Hippocampal formation (tissue), 2 donors: ENCODE measurements at places on chromosomes 1 and 21.

DNA sequence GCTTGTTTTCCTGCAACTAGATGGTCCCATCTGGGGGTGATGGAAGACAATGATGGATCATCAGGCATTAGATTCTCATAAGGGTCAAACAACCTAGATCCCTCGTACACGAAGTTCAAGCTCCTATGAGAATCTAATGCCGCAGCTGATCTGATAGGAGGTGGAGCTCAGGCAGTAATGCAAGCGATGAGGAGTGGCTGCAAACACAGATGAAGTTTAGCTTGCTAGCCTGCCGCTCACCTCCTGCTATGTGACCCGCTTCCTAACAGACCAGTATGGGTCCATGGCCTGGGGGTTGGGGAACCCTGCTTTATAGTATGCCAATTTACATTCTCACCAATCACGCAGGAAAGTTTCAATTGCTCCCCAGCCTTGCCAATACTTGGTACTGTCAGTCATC is 37.5 kb downstream of the TLR5 start:
- DNase-seq: no peak

GRCh38 chr1:213083112-213083445 is 32.0 kb downstream of the RPS6KC1 start:
- no peak for DNase-seq

DNA sequence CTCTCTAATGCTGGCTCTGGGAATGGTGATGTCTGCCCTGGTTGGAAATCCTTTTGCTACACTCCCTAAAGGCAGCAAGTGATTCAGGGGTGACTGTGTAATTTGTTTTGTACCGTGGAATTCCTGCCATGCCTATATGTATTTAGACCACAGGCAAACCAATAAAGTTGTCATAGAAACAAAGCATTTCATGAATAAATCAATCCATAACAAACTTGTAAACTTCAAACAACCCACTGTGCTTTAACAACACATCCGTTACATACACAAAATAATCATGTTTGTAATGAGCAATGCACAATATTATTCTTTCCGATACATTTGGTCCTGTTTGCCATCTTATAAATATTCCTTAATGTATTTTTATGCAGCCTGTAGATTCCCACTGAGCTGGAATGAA is 330.3 kb upstream of the SNX7 start:
- no peak for DNase-seq

GRCh38 chr21:41866274-41866809 is 12.8 kb downstream of the PRDM15 start:
- no peak for DNase-seq

- DNase-seq: no peak
Measured at GRCh38 chr1:27539901-27540861, 50.2 kb upstream of the WASF2 start.

GRCh38 chr21:41798326-41798725 is 31.5 kb upstream of the RIPK4 start:
- no peak for DNase-seq

DNA sequence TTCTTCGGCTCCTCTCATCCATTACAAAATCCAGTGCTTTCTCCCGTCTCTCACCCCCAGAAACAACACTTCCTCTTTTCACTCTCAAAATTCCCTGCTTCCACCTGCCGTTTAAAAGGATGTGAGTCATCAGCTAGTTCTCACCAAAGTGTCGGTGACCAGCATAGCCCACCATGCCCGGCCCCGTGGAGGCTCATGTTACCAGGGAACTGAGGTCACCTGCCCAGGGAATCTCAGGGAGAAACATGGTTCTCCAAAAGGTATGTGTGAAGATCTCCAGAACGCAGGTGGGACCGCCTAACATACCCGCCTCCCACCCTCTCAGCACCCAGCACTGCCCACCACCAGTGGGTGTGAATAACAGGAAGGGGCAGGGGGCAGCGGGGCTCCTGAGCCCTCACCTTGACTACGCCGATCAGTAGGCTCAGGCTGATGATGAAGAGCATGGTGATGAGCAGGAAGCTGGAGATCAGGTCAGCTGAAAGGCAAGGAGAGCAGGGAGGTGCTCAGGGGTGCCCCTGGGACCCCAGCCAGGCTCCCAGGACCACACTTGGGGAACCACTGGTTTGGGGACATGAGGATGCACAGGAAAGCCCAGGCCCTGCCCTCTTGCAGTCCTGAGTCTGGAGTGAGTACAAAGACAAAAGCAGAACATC is 16.2 kb downstream of the LAPTM5 start:
- no peak for DNase-seq

DNA sequence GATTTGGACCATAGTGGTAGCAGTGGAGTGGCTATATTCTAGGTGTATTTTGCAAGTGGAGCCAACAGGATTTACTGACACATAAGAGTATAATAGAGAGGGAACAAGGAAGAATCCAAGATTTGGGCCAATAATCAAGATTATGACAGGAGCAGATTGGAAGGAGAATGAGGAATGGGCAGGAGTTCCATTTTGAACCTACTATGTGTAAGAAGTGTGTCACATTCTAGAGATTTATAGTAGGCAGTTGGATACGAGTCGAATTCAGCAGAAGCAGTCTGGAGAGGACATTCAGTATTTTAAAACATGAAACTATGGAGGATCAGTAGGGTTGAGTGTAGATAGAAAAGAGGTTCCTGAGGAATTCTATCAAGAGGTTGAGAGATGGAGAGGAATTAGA is 21.7 kb downstream of the INKA2 start:
- no peak for DNase-seq

DNA sequence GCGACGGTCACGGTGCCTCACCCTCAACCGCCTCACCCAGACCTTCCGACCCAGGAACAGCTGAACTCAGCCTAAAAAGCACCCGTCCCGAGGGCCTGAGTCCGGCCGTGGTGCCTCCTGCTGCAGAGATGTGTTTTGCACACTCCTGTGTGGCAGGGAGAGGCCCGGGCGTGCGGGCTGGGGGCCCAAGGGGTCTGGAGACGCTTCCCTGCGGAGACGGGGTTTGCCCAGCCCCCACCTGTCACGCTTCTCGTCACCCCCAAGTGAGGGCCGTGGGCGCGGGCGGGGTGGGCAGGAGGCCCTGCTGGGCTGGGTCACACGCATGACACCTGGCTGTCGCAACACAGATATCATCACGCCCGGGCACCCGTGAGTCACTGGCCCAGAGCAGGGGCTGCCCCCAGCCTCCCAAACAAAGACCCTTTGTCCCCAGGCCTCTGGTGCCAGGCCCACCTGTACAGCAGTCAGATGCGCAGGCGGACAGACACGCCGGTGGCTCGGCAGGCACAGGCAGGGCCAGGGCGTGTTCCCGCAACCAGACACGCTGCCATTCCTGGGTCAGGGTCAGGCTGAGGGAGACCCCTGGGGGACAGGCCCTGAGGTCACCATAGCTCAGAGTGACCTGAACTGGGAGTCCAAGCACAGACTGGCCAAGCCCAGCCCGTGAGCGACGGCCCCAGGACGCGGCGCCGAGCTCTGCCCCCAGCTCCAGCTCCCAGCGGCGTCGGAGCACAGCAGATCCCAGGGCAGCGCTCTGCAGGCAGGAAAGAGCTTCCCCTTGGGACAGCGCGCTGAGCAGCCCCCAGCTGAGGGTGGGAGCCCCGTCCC is 6.1 kb downstream of the B3GALT6 start:
- DNase-seq: no peak

DNA sequence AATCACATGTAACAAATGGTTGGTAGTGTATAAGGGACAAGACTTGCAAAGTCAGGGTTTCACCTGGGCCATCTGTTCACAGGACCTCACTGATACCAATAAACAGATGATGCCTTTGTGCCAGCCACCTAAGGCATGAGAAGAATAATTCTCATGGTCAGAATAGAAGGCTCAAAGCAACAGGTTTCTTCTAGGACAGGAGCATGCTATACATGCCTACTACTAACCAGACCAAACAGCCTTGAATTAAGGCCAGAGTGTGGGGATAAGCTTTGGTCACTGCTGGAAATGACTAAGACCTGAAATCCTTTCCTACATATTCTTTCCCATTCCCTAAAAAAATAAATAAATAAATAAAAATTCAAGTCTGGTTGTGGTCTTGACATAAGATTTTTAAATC is 17.5 kb downstream of the PSMB2 start:
- DNase-seq: no peak

DNA sequence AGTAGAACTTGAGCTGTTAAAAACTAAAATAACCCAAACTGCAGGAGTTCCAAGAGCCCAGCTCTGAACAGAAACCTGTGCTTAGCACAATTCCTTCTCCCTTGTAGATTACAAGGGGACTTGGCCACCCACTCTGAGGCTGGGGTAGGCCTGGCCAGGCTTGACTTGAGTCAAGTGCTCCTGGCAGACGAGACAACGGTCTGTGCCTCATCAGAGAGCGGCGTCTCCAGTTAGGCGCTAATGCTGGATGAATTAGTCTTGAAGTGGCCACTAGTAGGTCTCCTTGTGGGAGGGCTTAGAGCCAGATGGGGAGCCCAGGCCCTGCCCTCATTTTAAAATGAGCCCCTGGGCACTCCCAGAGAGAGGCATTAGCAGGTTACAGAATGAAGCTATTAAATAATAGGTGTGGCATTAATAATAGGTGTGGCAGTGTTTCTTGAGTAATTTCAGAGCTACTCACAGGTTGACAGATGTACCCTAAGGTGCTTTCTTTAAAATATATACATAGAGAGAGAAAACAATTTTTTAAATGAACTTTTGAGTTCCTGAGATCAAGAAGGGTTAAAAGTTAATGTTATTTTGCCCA is 1.1 kb downstream of the EEIG2 start:
- DNase-seq: no peak

GRCh38 chr1:42935971-42936308 is 22.7 kb downstream of the SLC2A1 start:
- DNase-seq: no peak

- no peak for DNase-seq
Measured at GRCh38 chr1:167430134-167430848, 88.0 kb downstream of the CD247 start.

DNA sequence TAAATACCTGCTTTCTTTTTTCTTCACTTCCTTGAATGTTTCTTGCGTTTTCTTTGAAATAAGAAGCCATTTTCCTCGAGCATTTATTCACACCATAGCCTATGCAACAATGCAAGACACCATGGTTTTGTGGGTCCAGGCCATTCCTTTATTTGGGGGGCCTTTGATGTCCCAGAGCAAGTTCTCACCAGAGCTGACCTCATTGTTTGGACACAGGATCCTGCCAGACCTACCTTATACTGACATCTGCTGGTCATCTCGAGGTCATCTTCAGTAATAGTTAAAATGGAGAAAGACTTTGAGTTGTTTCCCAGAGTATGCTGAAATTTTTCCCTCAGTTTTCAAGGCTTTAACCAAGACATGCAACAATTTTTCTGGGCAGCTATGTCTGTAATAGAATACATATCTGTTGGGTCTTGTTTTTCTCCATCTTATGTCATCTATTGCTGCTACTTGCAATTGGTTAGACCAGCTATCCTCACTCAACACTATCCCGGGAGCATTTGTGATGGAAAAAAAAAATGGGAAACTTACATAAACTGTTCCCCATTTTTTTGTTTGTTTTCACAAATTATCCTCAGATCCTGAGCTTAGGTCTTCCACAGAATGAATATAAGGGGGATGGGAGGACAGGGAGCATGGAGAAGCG is 34.0 kb upstream of the BACE2 start:
- peak; percentile 18 for DNase-seq

- no peak for DNase-seq
Measured at GRCh38 chr1:241356187-241356518, 852 bp downstream of the RGS7 start.

GRCh38 chr1:53501065-53502005 is 42.1 kb downstream of the DMRTB1 start:
- no peak for DNase-seq

DNA sequence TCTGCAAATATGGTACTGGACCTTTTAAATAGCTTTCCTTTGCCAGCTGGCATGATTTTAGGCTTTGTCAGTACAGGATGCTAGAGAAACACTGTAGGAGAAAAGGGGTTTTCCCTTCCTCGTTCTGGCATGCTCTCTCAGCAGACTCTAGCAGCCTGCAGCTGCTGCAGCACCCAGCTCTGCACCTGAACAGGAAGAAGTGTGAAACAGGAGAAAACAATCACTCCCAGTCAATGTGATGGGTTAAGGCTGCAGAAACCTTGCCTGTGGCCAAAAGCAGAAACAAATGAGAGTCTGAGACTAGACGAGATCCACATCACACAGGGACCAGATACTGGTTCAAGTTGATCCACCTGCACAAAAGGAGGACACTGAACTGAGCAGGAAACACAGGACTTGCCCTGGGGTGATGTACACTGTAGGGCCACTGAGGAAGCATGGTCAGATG is 21.2 kb downstream of the OVGP1 start:
- DNase-seq: no peak

- DNase-seq: no peak
Measured at GRCh38 chr1:29962336-29962735, 726.0 kb downstream of the PTPRU start.

- DNase-seq: no peak
Measured at GRCh38 chr21:25964015-25964414, 206.6 kb downstream of the APP start.

DNA sequence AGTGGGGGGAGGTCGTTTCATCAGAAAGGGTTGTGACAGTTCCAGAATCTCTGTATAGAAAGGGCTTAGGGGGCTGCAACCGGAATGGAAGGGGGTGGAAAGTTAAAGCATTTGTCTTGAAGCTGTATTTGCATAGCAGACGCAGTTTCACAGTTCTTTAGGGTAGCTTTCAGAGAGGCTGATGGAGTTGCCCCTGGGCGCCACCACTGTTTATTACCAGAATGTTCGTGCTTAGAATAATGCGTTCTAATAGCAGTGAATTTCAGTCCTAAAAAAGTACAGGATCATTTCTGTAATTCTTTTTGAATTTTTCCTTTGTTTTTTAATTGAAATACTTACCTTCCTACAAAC is 1.3 kb downstream of the EXO1 start:
- no peak for DNase-seq

DNA sequence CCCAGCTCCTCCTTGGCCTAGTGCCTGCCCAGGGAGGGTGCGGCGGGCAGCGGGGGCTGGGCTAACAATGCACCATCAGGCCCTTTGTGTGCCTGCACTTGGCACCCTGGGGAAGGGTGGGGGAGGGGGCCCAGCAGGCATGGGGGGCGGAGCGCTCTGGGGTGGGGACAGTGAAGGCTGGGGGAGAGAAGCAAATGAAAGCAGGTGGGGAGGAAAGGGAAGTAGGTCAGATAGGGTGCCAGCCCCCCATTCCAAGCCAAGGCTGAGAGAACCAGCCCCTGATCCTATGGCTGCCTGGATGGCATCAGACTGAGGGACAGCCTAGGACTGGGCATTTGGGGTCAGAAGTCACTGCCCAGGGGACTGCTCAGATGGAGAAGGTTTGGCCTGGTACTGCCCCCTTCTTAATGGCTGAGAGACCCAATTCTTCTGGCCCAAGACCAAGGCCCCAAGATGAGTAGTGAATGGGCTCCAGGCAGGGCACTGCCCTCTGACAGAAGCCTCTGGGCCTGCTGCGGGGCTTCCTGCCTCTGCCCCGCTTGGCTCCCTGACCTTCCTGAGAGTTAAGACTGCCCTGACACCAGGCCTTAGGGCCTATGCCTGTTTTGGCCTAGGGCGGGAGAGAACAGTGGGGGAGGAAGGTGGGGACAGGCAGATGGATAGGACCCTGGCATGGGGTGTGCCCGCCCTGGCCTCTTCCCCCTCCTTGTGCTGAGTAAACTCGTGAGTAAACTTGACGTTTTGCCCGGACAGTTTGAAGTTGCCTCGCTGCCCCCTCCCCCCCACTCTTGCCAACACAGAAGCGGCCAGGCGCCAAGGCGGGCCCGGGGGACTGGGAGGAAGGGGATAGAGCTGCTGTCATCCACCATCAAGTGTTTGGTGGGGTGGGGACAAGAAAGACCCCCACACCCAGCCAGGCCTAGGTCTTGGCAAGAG is 2.7 kb downstream of the ZBTB7B start:
- peak; percentile 78 for DNase-seq

GRCh38 chr21:45363921-45364467 is 41.0 kb upstream of the COL18A1 start:
- DNase-seq: peak; percentile 41

GRCh38 chr1:204266504-204267034 is 52.8 kb upstream of the GOLT1A start:
- DNase-seq: no peak
